ENCODE measurements at places on chromosomes 3 and 15. TPM values are rescaled to one million over a fixed set of nuclear protein-coding genes. Genes with fewer than 3 reads are reported as not detected.

Gene GUCA1C
- not detected for polyA plus RNA-seq

DNA sequence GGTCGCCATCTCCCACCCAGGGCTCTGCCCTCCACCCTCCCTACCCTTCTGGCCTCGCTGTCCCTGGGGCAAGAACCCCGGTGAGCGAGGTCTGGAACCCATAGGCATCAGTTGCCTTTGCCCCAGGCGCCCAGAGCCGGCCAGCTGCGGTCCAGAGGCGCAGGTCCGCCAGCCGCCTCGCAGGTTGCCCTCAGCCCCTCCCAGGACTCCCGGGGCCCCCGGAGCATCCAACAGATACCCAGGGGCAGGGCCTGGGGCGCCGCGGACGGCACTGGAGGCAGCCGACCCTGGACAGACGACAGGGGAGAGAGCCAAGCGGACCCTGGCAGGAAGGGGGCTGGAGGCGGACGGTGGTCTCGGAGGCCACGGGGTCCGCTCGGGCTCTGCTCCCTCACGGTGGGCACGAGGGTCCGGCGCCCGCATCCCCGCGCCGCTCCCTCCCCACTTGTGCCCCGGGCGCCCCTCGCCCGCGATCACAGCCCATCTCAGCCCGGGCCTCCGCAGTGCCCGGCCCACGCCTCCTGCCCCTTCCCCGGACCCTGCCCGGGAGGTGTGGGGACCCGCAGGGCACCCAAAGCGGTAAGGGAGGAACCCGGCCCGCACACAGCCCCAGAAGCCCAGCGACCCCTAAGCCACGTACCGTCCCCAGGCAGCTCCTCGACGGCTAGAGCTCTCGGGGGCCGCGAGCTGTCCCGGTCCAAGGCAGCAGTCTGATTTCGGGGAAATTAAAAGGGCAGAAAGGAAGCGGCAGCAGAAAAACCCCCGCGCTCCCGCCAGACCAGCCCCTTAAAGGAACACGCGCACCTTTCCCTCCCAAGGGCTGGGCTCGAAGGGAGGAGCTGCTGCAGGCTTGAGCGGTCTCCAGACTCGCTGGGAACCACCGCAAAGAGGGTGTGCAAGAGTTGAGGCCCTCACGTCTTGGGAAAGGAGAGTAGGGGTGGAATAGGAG lies at the start of gene HAPLN3:
TSS of gene HAPLN3 (minus strand) at position 726 of the 949 bp plus-strand sequence. CDS start 8,246 bp downstream, outside the sequence.
- peaks cover 6% of the 10 kb centered on the region for H3K36me3 ChIP-seq
- peaks cover 41% of the 10 kb centered on the region for H3K4me1 ChIP-seq
- H3K4me3 ChIP-seq, result peak within 1 kb of the TSS; percentile 88
- no peaks in the 10 kb centered on the region for H3K27me3 ChIP-seq

Gene ST6GAL1
- polyA plus RNA-seq, result 172 TPM

DNA sequence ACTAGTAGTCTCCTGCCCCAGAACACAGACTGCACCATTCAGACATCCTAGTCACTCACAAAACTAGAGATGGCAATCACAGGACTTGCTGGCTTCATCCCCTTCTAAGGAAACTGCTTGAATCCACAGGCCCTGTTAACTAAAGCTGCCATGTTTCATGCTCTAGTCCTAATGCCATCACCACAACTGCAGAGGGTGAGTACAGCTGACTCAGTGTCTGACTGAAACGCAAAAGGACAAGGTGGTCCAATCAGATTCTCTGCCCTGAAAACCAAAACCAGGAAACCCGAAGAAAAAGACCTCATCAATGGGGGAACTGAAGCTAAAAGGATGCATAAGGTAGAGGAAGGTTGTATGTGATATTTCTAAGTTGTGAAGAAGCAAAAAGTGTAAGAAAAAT lies 25.2 kb upstream of the TFDP2 start:
- H3K27me3 ChIP-seq, result no peaks in the 10 kb centered on the region
- DNase-seq, result no peak
- H3K4me3 ChIP-seq, result no peak overlapping the region
- H3K36me3 ChIP-seq, result peaks cover 5% of the 10 kb centered on the region

- H3K27me3 ChIP-seq, result no peaks in the 10 kb centered on the region
- H3K4me3 ChIP-seq, result no peak overlapping the region
- H3K27ac ChIP-seq, result no peak overlapping the region
- no peaks in the 10 kb centered on the region for H3K4me1 ChIP-seq
- no peak for DNase-seq
These were observed 12.7 kb upstream of the HACD2 start for GRCh38 chr3:123597561-123597960.

- H3K4me1 ChIP-seq, result no peaks in the 10 kb centered on the region
- H3K4me3 ChIP-seq, result no peak overlapping the region
- peaks cover 11% of the 10 kb centered on the region for H3K36me3 ChIP-seq
- no peak for DNase-seq
- no peak overlapping the region for H3K27ac ChIP-seq
- no peaks in the 10 kb centered on the region for H3K27me3 ChIP-seq
These were observed 173.5 kb downstream of the ATP10A start for GRCh38 chr15:25689592-25689991.

DNA sequence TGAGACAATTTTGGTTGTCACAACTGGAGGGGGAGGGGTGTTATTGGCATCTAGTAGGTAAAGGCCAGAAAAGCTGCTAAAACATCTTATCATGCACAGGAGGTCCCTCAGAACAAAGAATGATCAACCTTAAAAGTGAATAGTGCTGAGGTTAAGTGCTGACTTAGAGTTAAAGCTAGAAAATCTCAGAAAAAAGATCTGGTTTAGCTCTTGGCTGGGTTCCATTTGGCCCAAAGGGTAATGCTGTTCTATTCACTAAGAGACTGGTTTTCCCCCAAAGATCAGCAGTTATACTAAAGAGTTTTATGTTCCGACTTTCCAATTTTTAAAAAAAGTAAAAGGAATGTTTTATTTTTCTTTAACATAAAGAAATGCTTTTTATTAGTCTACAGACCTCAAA lies 15.6 kb downstream of the DCBLD2 start:
- no peak overlapping the region for H3K27ac ChIP-seq
- H3K4me1 ChIP-seq, result no peaks in the 10 kb centered on the region
- H3K27me3 ChIP-seq, result no peaks in the 10 kb centered on the region
- no peak for DNase-seq
- H3K36me3 ChIP-seq, result no peaks in the 10 kb centered on the region
- no peak overlapping the region for H3K4me3 ChIP-seq

DNA sequence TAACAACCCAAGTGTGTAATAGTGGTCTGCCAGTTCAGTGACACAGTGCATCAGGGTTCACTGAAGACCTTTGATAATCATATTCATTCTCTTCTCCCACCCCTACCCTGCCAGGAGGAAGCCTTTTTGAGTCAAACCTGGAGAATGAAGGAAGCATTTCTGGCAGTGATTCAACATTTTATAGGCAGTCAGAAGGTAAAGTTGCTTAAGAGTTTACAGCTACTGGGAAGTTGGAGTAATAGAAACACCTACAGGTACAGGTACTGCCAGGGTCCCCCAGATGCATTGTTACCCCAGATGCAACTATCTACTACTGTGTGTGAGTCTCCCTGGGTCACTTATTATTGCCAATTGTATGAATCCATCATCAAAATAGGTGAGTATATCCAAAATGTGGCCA lies 146.9 kb upstream of the EIF1B start:
- DNase-seq, result no peak
- no peak overlapping the region for H3K27ac ChIP-seq
- H3K4me3 ChIP-seq, result no peak overlapping the region
- H3K36me3 ChIP-seq, result no peaks in the 10 kb centered on the region
- no peaks in the 10 kb centered on the region for H3K4me1 ChIP-seq
- H3K27me3 ChIP-seq, result no peaks in the 10 kb centered on the region

DNA sequence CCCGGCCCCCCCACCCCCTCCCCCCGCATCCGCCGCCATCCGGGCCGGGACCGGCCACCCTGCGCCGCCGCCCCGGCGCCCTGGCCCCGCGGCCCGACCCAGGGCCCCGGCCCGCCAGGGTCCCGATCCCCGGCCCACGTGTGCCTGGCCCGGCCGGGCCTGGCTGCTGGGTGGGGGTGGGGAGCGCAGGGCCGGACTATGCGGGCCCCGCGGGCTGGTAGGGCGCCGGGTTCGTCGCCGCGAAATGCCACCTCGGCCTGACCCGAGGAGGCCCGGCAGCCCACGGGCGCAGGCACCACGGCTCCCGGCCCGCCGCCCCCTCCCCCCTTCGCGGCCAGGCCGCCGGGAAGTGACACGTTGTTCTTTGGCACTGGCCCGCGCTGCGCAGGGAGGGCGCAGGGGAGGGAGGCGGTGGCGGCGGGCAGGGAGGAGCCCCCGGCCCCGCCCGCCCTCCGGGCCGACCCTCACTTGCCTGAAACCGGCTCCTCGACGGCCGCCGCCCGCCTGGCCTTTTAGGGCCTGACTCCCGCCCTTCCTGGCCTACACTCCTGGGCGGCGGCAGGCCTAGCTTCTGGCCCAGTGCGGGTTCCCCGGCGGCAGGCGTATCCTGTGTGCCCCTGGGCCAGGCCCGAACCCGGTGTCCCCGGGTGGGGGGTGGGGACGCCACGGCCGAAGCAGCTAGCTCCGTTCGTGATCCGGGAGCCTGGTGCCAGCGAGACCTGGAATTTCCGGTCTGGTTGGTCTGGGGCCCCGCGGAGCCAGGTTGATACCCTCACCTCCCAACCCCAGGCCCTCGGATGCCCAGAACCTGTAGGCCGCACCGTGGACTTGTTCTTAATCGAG lies 515 bp downstream of the EIF4G1 start:
- peak overlapping the region; percentile 92 for H3K27ac ChIP-seq
- peaks cover 18% of the 10 kb centered on the region for H3K36me3 ChIP-seq
- peak; percentile 75 for DNase-seq

DNA sequence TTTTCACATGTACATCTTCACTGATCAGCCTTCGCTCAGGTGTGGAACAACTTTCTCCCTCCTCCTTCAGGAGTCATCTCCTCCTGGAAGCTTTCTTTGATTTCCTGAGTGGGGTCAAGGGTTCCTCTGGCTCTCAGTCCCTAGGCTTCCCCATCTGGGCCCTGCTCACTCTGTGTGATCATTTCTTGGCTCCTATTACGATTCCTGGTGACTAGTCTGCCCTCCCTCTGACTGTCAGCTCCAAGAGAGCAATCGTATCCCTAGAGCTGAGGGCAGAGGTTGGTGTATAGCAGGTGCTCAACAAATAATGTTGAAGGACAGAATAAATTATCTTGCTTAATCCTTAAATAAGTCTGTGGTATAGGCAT lies 15.3 kb upstream of the PRKCD start:
- H3K36me3 ChIP-seq, result no peaks in the 10 kb centered on the region
- H3K4me3 ChIP-seq, result no peak overlapping the region
- no peak overlapping the region for H3K27ac ChIP-seq
- no peaks in the 10 kb centered on the region for H3K4me1 ChIP-seq
- H3K27me3 ChIP-seq, result no peaks in the 10 kb centered on the region
- no peak for DNase-seq

Gene TM2D3
- 40.3 TPM for polyA plus RNA-seq

Data from CD4-positive, alpha-beta memory T cell (primary cell).